ENCODE measurements at places on chromosomes 16 and 17. TPM values are rescaled to one million over a fixed set of nuclear protein-coding genes. Genes with fewer than 3 reads are reported as not detected.

Gene KRT27
- total RNA-seq, result not detected

Gene TEPSIN
- 17.7 TPM for total RNA-seq

Gene ASGR1
- 0.43 TPM for total RNA-seq

Gene USP6
- total RNA-seq, result not detected

Gene KRTAP2-1
- not detected for total RNA-seq

Gene KCNH6
- not detected for total RNA-seq

Gene LYZL6
- total RNA-seq, result not detected

DNA sequence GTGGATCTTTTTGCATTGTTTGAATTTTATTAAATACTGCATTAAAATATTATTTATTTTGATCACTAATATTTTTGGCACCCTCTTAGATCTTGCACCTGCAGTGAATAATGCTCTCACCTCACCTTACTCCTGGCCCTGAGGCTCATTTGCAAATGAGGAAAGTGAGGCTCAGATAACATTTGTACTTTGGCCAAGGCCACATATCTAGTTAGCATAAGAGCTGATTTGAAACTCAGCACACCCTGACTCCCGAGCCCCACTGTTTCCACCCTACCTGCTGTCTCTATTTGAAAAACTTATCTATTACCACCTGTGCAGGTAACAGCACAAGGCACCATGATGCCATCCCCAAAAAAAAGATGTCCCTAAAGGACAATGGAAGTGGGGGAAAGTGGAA lies 358.7 kb upstream of the MAF start:
- no peak for DNase-seq

- DNase-seq, result peak; percentile 83
These were observed 8.6 kb upstream of the ABCC3 start for GRCh38 chr17:50626037-50626574.

GRCh38 chr17:48472411-48473281 lies 42.6 kb upstream of the SKAP1 start:
- peak; percentile 90 for DNase-seq

- DNase-seq, result peak; percentile 96
These were observed 113.9 kb upstream of the TBX2 start for GRCh38 chr17:61285526-61286320.

- no peak for DNase-seq
These were observed 2.3 kb upstream of the HOXB6 start for GRCh38 chr17:48606892-48607614.

DNA sequence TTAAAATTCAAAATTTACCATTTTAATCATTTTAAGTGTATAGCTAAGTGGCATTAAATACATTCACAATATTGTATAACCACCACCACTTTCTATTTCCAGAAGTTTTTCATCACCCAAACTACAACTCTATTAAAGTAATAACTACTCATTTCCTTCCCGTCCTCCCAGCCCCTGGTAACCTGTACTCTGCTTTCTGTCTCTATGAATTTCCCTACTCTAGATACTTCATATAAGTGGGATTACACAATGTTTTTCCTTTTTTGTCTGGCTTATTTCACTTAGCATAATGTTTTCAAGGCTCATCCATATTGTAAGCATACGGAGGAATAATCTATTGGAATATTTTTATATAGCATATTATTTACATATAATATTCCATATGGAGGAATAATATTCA lies 29.7 kb downstream of the ESRP2 start:
- no peak for DNase-seq

DNA sequence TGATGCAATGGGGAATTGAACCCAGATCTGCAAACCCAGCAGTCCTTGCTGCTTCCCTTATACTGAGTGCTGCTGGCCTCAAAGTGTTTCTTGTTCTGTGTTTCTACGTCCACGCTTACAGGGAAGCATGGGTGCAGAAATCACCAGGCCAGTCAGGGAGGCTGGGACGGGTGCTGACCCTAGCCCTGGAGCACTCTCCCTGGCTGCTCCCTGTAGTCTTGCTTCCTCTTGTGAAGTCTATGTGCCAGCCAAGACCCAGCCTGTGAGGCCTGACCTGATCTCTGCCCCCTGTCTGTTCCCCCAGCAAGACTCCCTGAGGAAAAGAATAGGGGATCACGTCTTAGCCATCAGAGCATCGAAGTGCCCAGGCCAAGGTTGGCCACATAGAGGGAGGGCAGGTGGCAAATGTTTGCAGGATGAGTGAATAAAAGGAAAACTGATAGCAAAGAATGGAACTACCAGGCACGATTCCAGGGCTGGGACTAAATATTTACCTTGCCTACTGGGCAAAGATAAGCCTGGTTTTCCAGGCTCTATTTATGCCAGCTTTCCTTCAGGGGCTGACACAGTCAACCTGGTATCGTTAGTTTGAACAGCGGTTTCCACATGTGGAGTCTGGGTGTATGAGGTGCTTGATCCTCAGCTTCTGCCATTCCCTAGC lies 41.2 kb upstream of the RHOT1 start:
- DNase-seq, result no peak

- DNase-seq, result no peak
These were observed 379.1 kb upstream of the CDH11 start for GRCh38 chr16:65500919-65501318.

DNA sequence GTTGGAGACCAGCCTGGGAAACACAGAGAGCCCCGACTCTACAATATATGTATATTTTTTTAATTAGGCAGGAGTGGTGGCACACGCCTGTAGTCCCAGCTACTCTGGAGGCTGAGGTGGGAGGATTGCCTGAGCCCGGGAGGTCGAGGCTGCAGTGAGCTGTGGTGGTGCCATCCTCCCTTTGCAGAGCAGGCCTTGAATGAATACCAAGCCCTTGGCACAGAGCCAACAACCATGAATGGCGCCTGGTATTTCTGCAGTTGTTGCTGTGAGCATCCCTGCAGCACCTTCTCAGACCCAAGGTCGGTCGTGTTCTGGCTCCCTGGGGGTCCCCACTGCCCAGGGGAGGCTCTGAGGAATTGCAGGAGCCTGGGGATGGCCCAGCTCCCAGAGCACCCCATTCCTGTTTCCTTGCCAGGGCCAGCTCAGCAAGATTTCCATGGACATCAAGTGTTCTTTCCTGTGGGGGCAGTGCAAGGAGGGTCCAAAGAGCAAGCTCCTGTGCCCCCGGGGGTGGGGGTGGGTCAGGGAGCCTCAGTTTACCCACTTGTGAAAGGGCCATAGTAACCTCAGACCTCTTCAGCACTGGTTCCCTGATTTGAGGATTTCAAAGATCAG lies 25.6 kb upstream of the RMI2 start:
- DNase-seq, result no peak

DNA sequence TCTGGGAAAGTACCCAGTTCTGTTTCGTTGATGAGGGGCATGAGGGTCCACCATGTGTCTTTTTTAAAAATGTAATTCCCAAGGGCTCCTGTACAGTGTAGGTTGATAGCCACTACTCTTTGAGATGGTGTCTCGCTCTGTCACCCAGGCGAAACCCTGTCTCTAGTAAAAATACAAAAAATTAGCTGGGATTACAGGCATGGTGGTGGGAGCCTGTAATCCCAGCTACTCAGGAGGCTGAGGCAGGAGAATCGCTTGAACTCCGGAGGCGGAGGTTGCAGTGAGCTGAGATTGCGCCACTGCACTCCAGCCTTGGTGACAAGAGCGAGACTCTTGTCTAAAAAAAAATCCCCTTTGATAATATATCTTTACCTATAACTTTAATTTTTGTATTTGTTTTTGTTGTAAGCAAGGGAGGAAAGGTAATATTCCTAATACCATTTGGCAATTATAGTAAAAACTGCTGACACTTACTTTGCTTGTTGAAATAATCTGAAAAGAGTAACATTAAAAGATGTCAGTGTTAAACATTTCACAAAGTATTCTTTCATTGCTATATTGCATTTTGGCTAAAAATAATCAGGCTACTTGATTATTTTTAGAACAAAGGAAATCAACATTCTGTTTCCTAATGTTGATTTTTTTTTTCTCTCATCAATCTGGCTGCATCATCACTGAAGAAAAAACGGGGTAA lies 11.8 kb downstream of the KPNA2 start:
- DNase-seq, result no peak

DNA sequence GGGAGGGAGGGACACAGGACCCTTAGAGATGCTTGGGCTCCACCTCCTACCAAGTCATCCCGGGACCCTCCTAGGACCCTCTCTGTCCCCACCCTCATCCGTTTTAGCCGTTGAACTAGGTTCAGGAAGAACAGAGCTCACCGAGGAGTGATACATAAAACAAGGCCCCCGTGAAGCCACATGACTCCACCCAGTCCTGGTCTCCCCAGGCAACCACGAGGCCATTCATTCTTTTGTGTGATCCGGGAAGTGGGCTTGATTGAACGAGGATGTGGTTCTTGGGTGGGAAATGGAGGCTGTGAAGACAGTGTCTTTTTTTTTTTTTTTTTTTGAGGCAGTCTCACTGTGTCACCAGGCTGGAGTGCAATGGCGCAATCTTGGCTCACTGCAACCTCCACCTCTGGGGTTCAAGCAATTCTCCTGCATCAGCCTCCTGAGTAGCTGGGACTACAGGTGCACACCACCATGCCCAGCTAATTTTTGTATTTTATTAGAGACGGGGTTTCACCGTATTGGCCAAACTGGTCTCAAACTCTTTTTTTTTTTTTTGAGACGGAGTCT lies 14.8 kb downstream of the TRARG1 start:
- no peak for DNase-seq

GRCh38 chr17:2194889-2195335 lies 108.7 kb downstream of the SMG6 start:
- DNase-seq, result peak; percentile 68

DNA sequence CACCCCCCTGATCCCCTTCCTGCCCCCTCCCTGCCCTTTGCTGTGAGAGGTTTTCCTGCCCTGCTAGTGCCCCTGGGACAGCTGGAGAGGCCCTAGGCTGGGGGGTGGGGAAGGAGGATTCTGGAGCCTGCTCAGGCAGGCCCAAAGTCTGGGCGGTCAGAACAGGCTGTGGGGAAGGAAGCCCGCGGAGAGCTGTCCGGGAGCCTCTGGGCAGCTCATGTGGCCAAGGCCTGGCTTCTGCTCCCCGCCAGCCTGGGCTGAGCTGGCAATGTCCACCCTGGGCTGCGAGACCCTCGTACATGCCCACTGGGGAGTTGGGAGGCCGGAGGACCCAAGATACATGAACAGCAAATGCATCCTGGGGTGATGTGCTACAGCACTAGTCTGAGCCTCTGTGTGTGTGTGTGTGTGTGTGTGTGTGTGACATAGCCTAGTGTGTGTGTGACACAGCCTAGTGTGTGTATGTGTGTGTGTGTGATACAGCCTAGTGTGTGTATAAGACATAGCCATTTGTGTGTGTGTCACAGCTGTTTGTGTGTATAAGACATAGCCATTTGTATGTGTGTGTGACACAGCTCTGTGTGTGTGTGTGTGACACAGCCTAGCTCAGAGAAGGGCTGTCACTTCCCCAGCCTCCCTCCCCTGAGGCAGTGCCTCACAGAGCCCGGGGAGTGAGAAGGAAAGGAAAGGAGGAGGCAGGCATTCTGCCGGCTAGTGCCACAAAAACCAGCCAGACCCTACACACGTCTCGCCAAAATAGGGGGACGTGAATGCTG lies 201.4 kb upstream of the CIBAR2 start:
- DNase-seq, result no peak

GRCh38 chr17:28325211-28325610 lies 6.2 kb downstream of the TMEM97 start:
- no peak for DNase-seq

DNA sequence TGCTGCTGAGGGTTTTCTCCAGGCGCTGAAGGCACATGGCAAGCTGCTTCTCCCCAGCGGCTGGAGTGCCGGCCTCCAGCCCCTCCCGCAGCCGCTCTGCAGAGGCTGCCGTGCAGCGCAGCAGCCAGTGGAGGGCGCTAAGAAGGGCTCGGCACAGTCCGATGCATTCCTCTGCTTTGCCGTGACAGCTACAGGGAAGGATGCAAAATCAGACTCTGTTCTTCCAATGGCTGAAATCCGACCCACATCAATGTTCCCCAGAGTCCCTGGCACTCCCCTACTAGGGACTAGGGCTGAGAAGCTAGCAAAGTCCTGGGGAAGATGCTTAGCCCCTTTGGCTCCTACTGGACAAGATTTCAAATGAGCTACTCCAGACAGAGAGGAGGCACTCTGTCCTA lies 19.0 kb downstream of the MED24 start:
- peak; percentile 41 for DNase-seq

GRCh38 chr16:8730335-8730915 lies 56.0 kb downstream of the ABAT start:
- DNase-seq, result no peak

- peak; percentile 72 for DNase-seq
These were observed 24.3 kb downstream of the TK2 start for GRCh38 chr16:66525396-66526180.

DNA sequence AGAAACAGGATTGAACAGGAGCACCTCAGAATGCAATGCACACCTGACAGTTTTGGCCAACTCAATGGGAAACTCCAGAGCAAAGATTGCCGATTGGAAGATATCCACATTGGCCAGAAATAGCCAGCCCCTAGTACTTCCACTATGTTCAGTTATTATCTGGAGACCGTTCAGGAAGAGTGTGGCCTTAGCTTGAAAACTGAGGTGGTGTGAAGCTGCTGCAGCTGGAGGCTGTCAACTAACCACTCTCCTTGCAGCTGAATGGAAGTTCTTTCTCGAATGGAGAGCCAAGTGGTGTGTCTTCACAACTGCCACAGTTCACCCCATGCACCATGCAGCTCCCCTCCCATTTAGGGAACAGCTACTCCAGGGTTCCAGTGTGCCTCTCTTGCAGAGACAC lies 61.9 kb upstream of the DHX40 start:
- no peak for DNase-seq

DNA sequence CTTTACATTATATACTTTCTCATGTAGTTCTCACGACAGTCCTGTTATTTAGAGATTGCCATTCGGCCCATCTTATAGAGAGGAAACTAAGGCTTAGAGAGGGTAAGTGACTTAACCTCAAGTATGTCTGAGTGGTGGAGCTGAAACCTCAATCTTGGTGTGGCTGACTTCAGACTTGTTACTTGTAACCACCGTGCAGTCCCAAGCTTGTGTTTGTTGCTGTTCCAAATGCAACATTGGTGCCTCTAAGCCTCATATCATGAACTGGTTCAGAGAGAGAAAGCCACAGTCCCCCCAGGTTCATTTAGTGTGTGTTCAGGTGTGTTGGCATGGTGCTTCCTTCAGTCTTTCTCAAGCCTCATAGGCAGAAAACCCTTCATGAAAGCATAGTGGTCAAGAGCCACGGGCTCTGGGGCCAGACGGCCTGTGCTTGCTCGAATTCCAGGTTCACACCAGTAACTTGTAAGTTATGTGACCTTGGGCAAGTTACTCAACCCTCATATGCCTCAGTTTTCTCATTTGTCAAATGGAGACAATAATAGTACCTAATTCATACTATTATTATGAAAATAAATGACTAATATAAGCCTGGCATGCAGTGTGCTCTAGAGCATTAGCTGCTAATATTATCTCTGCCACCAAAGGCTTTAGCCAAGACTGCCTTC lies 39.9 kb downstream of the CDH1 start:
- peak; percentile 12 for DNase-seq

- DNase-seq, result no peak
These were observed 534.4 kb upstream of the CDH5 start for GRCh38 chr16:65831903-65832666.

DNA sequence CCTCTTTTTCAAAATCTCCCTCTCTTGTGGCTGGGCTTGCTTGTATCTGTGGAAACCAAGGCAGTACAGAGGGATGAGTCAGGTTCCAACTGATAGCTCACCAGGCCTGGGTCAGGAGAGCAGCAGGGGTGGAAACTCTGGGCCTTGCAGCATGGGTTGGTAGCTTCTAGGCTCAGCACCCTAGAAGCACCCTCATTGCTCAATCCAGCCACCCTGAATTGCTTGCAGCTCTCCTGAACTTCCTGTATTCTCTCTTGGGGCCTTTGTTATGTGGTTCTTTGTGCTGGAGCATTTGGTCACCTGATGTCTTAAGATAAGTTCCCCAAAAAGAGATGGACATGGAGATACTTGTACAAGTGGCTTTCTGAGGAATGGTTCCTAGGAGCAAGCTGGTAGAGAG lies 169.4 kb downstream of the IRX5 start:
- DNase-seq, result no peak

- no peak for DNase-seq
These were observed 47.3 kb upstream of the TBX2 start for GRCh38 chr17:61352408-61352770.
